CD4-positive, alpha-beta T cell treated with Interleukin-17A for 1 hour (primary cell): ENCODE measurements at places on chromosomes 4 and X.

DNA sequence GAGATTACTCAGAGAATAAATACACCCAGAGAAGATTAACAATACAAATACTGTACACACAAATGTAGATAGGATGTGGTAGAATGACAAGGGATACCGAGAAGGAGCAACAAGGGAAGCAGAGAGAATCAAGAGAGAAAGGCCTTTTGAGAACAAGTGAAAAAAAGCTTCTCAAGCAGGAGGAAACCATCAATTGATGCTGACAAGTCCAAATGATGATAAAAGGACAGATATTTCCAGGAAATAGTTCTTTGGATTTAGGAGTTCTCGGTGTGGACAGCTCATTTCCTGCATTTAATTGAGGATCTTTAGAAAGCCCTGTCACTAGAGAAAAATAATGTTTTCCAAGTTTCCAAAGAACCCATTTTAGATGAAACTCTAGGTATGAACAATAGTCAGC lies 48.1 kb downstream of the NPY5R start:
- DNase-seq = no peak

DNA sequence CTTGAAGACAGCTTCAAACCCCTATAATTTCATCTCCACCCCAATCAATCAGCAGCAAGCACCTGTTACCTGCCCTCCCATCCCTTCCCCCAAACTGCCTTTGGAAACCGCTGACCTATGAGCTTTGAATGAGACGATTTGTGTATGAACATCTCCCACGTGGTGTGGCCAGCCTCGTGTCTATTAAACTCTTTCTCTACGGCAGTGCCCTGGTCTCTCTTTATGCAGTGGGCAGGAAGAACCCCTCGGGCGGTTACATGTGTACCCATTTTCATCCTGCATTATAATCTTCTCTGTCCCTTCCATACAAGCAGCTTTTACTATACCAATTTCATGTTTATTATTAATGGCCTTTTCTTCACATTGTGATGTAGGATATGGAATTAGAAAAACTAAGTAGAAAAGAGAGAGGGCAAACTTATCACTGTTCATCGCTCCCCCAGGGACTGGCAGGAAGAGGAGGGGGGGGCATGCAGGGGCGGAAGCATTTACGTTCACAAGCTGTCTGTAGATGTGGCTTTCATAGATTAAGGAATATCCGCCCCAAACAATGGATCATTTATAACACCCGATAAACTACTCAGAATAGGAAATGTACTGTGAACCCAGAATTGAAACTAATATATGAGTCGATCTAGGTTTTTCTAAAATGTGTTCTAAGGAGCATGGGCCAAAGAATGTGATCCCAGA lies 95.5 kb upstream of the ZNF518B start:
- DNase-seq = no peak

GRCh38 chrX:109934935-109935334 lies 68.0 kb upstream of the TMEM164 start:
- DNase-seq = no peak

GRCh38 chrX:115251458-115252233 lies 17.8 kb upstream of the LRCH2 start:
- no peak for DNase-seq

DNA sequence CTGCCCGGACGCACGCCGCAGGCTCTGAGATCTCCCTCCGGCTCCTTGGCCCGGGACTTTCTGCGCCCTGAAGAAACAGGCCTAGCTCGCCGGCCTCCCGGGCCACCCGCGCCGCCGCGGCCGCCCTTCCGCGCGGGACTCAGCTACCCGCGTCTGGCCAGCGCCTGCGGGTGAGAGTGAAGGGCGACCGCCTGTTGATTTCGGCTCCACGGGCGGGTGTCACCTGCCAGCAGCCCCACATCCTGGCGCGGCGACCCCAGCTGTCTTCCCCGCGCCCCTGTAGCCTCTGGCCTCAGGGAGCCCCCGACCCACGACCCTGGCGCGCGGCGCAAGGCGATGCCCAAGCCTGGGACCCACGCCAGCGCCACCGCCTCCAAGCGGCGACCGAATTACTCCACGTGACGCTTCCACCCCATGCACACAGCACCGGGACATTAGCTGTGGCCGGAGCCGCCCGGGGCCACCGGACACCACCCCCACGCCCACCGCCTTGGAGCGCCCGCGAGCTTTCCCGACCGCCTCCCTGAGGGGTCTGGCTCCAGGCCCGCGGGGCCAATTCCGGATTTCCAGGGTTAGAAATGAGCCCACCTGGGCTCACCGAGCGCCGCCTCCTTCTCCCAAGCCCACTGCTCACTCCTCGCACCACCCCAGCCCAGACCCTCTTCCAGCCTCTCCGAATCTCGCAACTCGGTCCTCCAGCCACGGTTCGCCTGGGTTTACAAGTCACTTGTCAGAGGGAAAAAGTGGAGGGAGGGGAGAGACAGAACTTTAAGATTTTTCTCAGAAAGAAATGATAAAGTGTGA lies 10.2 kb downstream of the ARX start:
- no peak for DNase-seq

DNA sequence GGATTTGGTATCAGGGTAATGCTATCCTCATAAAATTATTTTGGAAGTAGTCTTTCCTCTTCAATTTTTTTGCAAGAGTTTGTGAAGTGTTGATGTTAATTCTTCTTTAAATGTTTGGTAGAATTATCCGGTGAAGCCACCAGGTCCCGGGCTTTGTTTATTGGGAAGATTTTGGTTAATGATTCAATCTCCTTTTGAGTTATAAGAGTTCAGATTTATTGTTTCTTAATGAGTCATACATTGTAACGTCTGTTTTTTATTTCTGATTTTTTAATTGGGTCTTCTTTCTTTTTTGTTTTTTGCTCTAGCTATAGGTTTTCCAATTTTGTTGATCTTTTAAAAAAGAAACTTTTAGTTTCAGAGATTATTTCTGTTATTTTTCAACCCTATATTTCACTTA lies 412.3 kb downstream of the PDGFC start:
- no peak for DNase-seq

GRCh38 chrX:40167850-40168479 lies 70.2 kb upstream of the BCOR start:
- DNase-seq = no peak

- DNase-seq = no peak
These were observed 105.0 kb downstream of the PTTG2 start for GRCh38 chr4:38065176-38065575.

DNA sequence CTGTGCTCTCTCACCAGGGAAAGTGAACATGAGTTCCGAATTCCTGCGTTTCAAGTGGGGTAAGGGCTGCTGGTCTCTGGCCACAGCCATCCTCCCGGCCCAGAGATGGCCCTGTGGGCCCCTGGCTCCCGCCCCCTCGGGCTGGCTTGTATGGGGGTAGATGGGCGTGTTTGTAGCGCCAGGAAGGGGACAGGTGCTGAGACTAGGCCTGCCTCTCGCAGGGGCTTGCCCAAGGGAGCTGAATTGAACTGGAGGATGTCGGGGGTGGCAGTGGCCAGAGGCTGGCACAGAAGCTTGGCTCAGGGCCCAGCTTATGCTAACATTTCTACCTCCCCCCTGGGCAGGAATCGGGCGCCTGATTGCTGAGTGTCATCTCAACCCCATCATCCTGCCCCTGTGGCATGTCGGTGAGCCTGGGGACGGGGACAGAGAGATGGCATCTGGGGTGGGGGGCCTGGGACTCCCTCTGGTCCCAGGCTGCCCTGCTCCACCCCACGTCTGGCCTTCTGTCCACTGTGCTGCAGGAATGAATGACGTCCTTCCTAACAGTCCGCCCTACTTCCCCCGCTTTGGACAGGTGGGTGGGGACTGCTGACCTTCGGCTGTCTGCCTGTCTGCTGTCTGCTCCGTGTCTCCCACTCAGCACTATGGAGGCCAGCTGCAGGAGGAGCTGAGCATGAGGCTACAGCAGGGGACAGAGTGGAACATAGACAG lies 8.5 kb downstream of the TAFAZZIN start:
- DNase-seq = no peak

GRCh38 chrX:97517763-97518162 lies 634.1 kb downstream of the RPA4 start:
- DNase-seq = no peak

GRCh38 chr4:126799416-126799815 lies 833.3 kb upstream of the INTU start:
- DNase-seq = no peak

GRCh38 chrX:15617111-15617510 lies 16.4 kb upstream of the ACE2 start:
- DNase-seq = no peak

GRCh38 chr4:66059556-66059955 lies 389.3 kb upstream of the EPHA5 start:
- no peak for DNase-seq

DNA sequence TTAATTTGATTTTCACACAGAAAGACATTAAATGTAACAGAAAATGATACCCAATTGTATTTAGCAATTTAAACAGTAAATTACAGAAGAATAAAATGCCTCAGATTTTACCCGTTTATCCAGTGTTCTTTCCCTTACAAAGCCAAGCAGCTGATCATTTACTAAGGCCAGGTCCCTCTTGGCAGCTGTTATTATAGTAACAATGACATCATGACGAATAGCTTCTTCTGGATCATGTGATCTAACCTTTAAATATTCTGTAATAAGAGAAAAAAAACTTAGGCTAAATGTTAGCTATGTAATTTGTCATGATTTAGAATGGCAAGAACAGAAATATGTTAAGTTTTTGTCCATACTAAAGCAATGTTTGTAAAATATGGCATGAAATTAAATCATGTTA lies 69.4 kb downstream of the PDS5A start:
- no peak for DNase-seq

DNA sequence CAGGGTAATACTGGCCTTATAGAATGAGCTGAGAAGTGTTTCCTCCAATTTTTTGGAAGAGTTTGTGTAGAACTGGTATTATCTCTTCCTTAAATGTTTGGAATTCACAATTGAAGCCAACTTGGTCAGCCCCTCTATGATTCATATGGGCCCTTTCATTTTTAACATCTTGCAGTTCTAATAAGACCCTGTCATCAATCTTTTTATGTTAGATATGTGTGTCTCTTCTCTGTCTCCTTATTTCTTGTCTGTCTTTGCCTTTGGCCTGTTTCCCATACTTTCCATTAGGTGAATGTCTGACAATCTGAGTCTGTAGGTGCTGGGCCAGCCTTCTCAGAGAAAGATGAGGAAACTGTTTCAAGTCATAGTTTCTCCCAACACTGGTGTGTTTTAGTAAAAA lies 88.7 kb downstream of the SLC16A2 start:
- no peak for DNase-seq

DNA sequence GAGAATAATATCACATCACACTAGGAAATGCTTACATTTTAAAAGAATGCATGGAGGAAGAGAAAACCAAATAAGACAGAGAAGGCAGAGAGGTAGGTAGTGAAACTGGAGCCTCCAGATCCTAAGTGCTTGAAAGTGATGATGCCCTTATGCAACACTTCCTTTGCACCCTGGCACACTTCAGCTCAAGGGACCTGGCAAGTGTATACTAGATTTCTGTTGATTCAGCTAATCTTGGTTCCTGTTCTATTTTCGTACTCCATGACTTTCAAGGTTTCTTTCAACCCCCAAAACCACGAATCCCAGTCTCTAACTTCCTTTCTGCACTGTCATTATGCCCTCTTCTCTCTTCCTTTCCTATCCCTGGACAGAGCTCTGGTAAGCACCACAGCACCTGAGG lies 36.9 kb upstream of the SH3KBP1 start:
- DNase-seq = no peak

DNA sequence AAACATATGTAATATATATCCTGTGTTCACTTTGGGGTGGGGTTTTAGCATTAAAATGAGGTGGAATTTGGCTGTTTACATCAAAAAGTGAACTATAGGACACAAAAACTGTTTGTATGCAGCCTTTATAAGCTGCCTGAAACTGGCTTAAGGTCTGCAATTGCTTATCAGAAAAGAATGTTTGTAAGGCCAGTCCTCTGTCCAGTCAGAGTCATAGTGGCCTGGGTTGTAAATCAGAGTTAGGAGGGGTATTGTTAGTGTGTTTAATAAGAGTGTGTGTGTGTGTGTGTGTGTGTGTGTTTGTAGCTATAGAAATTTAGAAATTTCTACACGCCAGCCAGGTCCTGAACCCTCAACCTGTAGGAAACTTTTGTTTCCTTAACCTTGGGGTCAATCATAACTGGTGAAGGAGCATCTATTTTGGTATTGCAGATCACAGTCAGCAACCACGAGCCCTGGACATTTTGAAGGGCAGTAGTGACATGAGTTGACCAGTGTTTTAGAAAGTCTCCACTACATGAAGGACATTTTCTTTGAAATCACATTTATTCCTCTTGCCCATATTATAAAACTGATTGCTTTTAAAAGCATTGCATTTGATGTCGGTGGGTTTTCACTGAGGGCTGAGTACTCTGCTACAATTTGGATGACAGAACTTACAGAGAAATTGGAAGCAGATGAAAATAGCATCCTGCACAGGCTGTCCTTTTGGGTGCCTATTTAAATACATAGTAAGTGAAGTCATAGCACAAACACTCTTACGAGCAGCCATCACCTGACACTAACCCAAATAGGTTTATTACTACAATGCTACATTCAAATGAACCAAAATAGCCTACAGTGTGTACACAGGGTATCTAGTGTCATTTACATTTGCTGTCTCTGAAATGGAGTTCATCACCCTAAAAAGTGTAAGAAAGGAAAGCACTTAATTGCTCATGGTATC lies 11.2 kb upstream of the TMEM154 start:
- no peak for DNase-seq

- no peak for DNase-seq
These were observed 640.8 kb upstream of the INTU start for GRCh38 chr4:126991965-126992364.

DNA sequence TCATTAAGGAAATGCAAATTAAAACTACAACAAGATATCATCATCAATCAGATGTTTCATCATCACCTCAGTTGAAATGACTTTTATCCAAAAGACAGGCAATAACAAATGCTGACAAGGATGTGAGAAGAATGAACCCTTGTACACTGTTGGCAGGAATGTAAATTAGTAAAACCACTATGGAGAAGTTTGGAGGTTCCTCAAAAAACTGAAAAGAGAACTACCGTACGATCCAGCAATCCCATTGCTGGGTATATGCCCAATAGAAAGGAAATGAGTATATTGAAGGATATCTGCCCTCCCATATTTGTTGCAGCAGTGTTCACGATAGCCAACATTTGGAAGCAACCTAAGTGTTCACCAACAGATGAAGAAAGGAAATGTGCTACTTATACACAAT lies 50.6 kb upstream of the STARD8 start:
- DNase-seq = no peak

DNA sequence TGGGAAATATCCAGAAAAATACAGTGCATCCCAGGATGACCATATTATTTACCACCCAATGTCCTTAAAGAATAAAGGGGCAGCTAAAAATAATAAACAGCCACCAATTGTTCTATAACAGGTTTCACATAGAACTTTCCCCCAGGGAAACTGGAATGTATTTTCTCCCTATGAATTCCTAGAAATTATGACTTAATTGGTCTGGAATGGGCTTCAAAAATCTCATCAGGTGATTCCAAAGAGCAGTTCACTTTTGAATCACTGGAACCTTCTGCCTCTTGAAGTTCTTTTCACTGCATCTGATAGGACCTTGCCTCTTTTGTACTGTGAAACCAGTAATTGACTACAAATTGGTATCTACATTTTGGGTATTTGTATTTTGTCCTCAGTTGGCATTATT lies 119.3 kb downstream of the ZNF330 start:
- no peak for DNase-seq

GRCh38 chrX:71540801-71541200 lies 7.9 kb downstream of the OGT start:
- no peak for DNase-seq

GRCh38 chr4:786074-786741 lies 39.7 kb downstream of the CPLX1 start:
- no peak for DNase-seq

GRCh38 chr4:23897564-23898109 lies 7.8 kb upstream of the PPARGC1A start:
- DNase-seq = no peak

GRCh38 chr4:52111995-52112394 lies 60.9 kb downstream of the SPATA18 start:
- no peak for DNase-seq
